ENCODE measurements at places on chromosomes 3 and 15.

DNA sequence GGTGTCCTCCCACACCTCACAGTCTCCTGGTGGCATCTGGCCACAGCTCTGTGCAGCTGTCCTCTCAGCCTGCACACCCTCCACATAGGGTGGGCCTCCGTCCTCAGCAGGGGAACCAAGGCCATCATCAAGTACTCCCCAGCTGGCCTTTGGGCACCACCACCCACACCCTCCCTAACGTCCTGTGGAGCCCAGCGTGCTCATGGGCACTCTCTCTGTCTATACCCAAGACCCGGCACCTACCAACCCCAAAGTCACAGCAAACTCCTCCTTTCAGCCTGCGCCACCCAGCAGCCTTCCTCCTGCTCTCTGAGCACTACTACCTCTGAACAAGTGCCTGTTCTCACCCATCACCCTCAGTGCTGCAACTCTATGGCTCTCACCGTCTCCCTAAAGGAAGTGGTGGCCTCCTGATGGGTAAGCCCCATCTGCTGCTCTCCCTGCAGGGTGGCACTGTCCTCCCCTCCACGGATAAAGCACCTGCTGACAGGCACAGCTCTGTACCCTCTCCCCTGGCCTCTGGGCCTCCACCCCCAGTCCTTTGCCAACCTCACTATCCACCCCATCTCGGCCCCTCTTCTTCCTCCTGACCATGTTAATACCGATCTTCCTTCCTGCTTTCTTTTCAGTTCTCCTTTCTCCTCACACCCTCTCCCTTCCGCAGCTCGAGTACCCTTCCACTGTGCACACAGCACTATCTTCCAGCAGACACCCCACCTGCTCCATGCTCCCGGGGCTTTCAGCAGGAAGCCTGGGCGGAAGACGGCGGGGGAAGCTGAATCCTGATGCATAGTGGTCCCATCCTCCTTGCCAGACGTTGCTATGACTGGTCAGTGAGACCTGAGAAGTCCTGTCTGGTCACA, 31.5 kb downstream of the SLC41A3 start:
- DNase-seq: no peak

- DNase-seq: no peak
Measured at GRCh38 chr3:173681188-173681678, 283.7 kb downstream of the NLGN1 start.

- DNase-seq: no peak
Measured at GRCh38 chr3:50676031-50676705, 1.4 kb downstream of the DOCK3 start.

DNA sequence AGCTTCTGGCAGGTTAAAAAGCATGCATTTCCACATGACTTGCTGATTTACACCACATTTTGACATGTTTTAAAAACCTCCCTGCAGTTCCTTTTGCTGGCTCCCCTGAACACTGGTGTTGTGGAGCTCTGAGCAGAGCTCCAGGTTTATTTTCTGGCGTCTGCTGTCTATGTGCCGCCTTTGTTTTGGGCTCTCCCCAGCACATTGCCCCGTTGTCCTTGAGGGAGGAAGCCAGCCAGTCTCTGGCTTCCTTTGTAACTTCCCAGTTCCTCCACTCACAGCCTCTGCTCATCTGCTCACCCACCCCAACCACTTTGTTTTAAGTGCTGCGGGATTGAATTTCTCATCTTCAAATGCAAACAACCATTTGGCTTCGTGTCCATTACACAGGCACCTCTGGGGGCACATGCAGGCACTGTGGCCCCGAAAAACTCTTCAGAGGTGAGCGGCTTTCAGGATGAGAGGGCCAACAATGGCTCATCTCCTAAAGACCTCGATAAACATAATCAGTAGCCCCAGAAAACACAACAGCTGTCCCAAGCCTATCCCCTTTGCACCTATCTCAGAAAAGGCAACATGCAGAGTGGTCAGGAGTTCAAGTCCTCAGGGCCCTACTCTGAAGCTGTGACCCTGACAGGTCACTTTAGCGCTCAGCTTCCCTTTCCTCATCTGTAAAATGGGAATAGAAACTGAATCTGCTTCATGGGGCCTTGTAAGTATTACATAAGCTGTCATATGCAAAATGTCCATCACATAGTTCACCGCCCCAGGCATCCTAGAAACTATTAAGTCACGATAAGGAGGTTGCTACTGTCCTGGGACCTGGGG, 1.3 kb upstream of the MEF2A start:
- no peak for DNase-seq

DNA sequence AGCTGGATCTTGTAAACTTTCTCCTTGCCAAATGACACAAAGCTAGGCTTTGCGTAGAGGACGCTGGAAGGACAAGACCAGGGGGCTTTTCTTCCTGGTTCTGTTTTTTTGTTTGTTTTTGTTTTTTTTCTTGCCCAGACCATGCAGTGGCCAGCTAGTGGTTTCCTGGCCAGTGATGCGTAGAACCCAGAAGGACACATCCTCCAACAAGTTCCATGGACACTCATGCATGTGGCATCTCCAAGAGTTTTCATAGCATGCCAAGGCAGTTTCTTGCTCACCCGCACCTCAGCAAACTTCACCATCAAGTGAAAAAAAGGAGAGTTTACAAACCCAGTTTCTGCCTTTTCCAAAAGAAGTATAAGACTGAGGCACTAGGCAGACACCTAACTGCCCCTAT, 46.1 kb upstream of the TMCO5A start:
- DNase-seq: no peak

GRCh38 chr3:48151807-48152427, 36.3 kb downstream of the CDC25A start:
- DNase-seq: no peak

GRCh38 chr3:53158765-53159155, 2.2 kb upstream of the PRKCD start:
- DNase-seq: no peak

DNA sequence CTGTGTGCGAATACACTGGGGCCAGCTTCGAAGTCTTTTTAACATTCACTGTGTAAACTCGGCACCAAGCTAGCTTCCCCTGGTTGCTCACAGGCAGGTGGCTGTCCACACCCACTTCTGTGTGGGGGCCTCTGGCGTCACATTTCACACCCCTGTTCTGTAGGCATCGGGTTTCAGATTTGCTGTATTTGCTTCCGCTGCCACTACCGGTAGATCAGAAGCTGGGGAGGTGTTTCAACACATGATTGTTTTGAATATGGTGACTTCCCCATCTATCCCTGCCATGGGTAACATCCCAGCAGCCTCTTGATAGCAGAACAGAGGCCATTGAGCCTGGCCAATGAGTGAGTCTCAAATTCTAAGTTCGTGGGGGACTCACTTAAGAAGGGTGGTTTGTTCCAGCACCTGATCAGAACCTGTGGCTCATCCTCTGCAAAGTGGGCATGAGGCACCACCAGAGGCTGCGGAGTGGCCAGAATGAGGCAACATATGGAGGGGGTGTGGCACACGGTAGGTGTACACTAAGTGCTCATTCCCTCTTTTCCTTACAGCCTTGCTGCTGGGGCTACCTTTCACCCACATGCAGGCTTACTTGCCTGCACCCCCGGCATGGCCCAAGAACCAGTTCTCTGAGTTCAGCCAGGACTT, 61.5 kb downstream of the IQSEC1 start:
- no peak for DNase-seq

DNA sequence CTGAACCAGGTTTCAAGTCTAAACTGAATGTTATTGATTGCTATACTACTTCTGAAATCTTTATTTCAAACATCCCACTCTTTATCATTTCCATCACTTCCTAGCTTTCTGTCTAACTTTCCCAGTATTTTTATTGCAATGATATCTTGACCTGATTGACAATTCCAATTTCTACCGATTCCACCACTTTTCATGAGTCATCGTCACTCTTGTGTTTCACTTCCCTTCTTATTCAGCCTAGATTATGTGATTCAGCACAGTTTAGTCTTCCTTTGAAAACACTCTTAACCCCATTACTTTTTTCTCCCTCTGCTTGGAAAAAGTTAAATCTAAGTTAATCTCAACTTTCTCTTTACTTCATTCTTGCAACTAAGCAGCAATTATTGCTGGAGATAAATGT, 62.6 kb downstream of the SLC7A14 start:
- DNase-seq: no peak

DNA sequence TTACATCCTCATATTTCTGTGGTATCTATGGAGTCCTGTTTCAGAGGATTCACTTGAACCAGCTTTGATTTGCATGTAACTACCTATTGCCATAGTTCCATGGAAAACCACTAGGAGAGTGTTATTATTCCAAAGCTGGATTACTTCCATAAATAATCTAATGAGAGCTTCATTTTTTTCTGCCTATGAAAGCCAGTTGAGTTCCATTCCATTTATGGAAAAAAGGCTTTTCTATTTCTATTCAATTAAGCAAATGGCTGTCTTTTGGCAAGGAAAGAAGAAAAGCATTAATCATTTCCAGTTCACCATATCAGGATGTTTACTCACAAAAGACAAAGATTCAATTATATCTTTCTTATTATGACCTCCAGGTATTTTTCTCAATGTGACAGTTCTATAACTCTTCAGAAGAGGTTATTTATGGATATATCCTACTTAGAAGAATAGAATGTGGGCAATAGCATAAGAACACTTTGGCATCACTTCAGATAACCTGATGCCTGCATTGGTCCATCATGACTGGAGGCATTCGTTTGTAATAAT, 259.9 kb upstream of the ZPLD1 start:
- no peak for DNase-seq

DNA sequence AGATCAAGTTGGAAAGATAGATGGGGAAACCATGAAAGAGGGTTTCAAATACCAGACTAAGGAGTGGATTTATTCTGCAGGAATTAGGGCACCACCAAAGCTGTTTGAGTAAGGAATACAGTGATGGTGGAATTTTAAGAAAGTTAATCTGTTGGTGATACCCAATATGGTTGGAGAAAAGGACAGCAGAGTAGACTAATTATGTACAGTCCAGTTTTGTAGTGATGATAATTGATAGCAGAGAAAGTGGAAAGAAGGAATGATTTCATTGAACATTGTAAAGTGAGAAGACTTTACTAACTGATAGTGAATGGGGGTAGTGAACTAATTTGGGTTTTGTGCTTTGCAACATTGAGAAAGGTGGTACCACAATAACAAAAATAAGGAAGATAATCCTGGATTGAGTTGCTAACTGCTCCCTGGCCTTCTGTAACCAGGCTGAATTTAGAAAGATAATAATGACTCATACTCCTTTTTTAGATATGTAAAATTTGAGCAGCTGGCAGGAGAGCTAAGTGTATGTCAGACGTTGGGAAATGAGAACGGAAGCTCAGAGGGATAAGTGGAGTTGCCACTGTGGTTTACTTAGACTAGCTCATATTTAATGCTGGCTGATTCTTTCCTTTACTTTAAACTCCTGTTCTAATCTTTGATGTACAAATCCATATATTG, 16.9 kb downstream of the TCAIM start:
- no peak for DNase-seq

GRCh38 chr3:83434880-83435587, 1523.8 kb upstream of the CADM2 start:
- no peak for DNase-seq

GRCh38 chr3:139122612-139123011, 77.9 kb upstream of the PRR23C start:
- no peak for DNase-seq

DNA sequence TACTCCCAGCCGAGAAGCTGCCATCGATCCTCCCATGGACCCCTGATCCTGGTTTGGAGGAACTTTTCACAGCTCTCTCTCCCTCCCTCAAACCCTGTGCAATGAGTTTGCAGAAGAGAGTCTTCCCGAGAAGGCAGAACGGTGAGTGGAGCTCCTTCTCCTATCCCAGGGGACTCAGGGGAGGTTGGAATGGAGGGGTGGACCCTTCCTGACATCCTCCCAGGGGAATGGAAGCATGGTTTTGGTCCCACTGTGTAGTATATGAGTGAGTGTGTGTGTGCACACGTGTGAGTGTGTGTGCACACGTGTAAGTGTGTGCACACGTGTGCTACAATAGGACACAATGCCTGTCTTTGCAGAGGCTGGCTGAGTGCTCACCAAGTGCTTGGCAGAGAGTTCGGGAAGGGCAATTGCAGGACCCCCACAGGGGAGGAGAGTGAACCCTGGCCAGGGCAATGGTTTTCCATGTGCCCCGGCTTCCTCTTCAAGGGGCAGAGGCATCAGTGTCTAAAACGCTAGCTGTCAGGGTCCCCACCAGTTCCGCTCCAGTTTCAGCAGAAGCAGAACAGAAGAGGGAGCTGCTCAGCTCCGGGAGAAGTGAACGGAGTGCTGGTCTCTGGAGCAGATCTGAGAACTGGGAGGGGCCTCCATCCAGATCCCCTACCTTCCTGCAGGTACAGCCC, 13.8 kb upstream of the IL16 start:
- DNase-seq: no peak

GRCh38 chr3:198043119-198043518, 83.1 kb downstream of the LMLN start:
- DNase-seq: no peak

DNA sequence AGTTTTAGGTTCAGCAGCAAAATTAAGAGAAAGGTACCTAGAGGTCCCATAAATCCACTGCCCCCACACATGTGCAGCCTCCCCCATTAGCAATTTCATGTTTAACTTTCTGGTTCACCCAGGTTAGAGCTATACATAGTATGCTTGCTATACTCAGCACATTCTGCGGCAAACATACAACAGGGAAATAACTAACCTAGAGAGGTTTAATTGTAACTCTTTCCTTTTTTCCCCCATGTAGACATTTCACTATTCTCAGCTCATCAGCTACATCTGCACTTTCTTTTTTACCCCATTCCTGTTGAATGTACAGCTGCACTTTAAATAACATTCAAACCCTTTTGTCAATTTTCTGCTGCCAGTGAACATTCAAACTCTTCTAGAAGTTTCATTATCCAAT, 21.1 kb downstream of the TFRC start:
- DNase-seq: no peak

GRCh38 chr3:179958143-179958542, 78.6 kb downstream of the PEX5L start:
- no peak for DNase-seq

DNA sequence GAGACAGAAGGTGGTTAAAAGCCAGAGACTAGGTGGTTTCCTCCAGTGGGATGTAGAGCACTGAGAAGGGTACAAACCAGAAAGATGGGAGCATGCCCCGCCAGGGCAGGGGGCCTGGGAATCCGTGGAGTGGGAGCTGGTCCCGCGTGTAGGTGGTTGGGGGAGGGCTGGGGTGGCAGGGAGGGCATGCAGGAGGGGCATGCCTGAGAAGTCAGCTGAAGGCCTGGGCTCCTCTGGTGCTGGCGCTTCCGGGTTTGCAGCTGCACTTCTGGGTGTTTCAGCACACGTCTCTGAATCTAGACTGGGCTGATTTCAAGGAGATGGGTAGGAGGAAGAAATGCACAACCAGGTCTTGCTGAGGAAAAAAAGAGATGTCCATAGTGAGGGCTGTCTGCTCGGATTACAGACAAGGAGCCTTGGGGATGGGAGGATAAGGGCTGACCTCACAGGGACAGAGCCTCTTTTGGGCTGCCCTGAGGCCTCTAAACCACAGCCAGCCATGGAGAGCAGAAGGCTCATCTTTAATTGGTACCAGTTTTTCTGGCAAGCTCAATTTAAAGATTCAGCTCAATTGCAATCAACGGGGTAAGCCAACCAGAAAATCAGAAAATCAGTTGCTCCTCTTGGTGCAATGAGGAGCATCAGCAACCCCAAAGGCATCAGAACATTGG, 151.9 kb downstream of the FAM43A start:
- no peak for DNase-seq
